ENCODE measurements at places on chromosomes 6 and 20. TPM values are rescaled to one million over a fixed set of nuclear protein-coding genes. Genes with fewer than 3 reads are reported as not detected.

Gene SDHAF4
- 13.1 TPM for total RNA-seq

DNA sequence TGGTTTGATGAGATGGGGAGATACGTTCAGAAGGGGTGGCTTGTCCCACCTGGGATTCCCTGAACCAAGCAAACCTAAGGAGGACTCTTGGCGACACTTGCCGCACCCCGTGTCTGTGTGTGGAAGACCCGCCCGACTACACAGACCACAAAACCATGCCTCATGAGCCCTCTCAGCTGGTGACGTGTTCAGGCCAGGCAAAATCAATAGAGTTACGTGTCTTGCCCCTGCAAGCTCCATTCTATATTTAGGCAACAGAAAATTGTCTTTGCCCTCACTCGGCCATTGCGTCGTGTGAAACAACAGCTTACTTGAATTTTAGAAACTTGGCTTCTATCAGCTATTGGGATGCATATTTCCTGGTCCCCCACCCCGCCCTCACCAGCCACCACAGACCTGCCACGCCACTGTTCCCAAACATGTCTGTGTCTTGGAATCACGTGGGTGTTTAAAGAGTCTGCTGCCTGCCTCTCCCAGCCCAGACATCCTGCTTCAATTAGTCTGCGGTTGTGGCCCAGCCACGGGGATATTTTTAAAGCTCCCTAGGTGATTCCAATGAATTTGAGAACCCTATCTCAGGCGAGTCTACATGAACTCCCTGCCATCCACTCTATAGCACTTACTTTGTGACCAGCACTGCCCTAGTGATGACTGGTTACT lies 279.2 kb upstream of the EXOC2 start:
- H3K27me3 ChIP-seq: peaks cover 15% of the 10 kb centered on the region
- H3K36me3 ChIP-seq: no peaks in the 10 kb centered on the region
- no peak overlapping the region for H3K27ac ChIP-seq
- no peaks in the 10 kb centered on the region for H3K4me1 ChIP-seq
- no peak for DNase-seq
- no peak overlapping the region for H3K4me3 ChIP-seq

Gene CFAP206
- total RNA-seq: not detected

Gene KCNG1
- total RNA-seq: 1.2 TPM

GRCh38 chr20:45742596-45742995 lies 20.4 kb downstream of the SPINT4 start:
- H3K36me3 ChIP-seq: no peaks in the 10 kb centered on the region
- peaks cover 3% of the 10 kb centered on the region for H3K4me1 ChIP-seq
- peaks cover 29% of the 10 kb centered on the region for H3K27me3 ChIP-seq
- H3K4me3 ChIP-seq: no peak overlapping the region

GRCh38 chr6:2464641-2465040 lies 219.2 kb upstream of the GMDS start:
- no peaks in the 10 kb centered on the region for H3K4me1 ChIP-seq
- H3K4me3 ChIP-seq: no peak overlapping the region
- H3K27ac ChIP-seq: no peak overlapping the region
- no peaks in the 10 kb centered on the region for H3K36me3 ChIP-seq
- no peak for DNase-seq

DNA sequence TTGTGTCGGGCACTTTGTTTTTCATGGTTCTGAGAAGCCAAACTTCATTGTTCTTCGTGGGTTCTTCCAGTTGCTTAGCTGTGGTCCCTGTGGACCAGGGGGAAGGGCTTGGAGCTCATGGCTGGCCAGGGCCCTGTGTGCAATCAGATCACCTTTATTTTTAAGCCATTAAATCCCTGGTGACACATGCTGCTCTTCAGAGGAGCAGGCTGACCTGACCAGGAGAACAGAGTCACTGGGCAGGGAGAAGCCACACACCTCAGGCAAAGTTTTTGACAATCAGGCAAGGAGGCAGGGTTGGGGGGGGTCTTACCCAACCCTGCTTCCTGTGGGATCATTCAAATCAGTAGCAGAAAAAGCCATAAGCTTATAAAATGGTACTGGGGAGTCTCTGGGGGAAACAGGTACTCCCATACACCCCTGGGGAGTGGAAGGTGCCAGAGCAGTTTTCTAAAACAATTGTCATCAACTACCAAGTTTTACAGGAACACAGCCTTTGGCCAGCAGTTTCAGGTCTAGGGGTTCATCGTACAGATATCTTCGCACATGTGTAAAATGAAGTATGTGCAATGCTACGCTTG lies 37.0 kb upstream of the PREX1 start:
- H3K27ac ChIP-seq: no peak overlapping the region
- H3K4me3 ChIP-seq: no peak overlapping the region
- H3K36me3 ChIP-seq: no peaks in the 10 kb centered on the region
- H3K4me1 ChIP-seq: peaks cover 14% of the 10 kb centered on the region

- no peak for DNase-seq
- H3K4me3 ChIP-seq: no peak overlapping the region
- no peaks in the 10 kb centered on the region for H3K27me3 ChIP-seq
- H3K27ac ChIP-seq: no peak overlapping the region
- no peaks in the 10 kb centered on the region for H3K36me3 ChIP-seq
- H3K4me1 ChIP-seq: no peaks in the 10 kb centered on the region
Measured at GRCh38 chr6:9564021-9564420, 850.9 kb downstream of the TFAP2A start.

- DNase-seq: no peak
- H3K27me3 ChIP-seq: no peaks in the 10 kb centered on the region
- no peak overlapping the region for H3K4me3 ChIP-seq
- peaks cover 11% of the 10 kb centered on the region for H3K4me1 ChIP-seq
- H3K36me3 ChIP-seq: peaks cover 24% of the 10 kb centered on the region
Measured at GRCh38 chr20:4883546-4883945, 117.8 kb downstream of the SLC23A2 start.
